Esophagus squamous epithelium (tissue), 5 donors: ENCODE measurements at places on chromosomes 13 and 19.

DNA sequence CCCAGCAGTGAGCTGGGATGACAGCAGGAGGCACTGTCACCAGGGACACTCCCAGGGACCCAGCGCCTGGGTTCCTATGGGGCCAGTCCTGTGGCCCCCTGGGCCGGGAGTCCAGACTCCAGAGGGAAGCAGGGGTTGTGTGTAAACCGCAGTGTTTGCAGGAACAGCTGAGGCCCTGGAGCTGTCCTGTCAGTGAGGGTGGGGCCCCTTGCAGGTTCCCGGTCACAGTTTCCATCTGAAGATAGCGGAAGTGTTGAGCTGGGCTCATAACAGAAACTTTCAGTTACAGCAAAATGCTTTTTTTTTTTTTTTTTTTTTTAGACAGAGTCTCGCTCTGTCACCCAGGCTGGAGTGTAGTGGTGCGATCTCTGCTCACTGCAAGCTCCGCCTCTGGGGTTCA lies 17.7 kb upstream of the CSNK1G2 start:
- no peak for DNase-seq

DNA sequence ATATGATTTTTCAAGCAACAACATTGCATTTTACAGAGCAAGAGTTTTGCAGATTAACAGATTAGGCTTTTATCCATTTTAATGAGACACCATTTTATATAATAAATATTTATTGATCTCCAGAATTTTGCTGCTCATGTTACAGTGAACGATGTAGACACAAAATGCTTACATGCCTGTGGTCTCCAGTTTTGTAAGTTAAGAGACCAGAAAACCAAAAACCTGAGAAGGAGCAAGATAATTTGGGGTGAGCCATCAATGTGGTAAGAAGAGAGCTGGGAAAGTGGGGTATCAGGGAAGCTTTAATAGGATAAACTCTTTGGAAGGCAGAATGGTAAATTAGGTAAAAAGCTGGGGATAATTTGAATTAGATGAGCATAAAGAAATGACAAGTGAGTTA lies 2100.5 kb upstream of the PCDH20 start:
- DNase-seq: no peak

GRCh38 chr13:82294226-82294625 lies 1588.0 kb downstream of the SLITRK1 start:
- DNase-seq: no peak

DNA sequence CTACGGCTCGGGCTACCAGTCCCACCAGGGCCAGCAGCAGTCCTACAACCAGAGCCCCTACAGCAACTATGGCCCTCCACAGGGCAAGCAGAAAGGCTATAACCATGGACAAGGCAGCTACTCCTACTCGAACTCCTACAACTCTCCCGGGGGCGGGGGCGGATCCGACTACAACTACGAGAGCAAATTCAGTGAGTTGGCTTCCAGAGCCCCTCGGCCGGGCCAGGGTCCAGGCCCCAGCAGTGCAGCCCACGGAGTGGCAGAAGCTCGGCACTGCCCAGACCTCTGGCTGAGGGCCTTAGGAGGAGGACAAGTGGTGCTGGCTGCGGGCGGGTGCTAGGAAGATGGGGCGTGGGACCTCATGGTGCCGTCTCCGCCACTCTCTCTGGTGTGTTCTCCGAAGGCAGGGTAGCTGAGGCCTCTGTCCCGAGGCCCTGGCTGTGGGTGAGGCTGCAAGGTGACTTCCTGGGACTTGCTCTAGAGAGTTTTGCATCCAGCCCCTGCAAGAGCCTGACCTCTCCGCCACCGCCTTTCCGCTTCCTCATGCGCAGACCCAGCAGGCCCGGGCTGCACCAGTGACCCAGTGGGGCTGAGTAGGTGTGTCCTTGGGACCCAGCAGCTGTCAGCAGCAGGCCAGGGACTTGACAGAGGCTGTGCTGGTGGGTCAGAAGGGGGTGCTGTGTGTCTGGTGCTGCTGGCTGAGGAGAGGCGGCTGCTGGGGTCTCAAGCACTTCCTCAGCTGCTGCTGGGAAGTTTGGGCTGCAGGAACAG lies 13.5 kb upstream of the QTRT1 start:
- no peak for DNase-seq

DNA sequence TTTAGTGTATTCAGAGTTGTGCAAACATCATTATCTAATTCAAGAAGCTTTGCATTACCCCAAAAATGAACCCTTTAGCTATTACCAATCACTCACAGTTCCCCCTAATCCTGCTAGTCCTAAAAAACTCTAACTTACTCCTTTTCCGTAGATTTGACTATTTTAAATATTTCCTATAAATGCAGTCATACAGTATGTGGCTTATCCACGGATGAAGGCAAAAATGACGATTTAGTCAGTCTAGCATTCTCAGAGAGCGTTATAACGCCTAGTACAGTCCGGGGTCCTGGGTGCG lies 587 bp upstream of the ZNF383 start:
- DNase-seq: no peak

- no peak for DNase-seq
Observed at GRCh38 chr13:69213396-69213795, 894.2 kb upstream of the ATXN8OS start.

GRCh38 chr19:48627201-48627864 lies 8.0 kb downstream of the SPHK2 start:
- no peak for DNase-seq

DNA sequence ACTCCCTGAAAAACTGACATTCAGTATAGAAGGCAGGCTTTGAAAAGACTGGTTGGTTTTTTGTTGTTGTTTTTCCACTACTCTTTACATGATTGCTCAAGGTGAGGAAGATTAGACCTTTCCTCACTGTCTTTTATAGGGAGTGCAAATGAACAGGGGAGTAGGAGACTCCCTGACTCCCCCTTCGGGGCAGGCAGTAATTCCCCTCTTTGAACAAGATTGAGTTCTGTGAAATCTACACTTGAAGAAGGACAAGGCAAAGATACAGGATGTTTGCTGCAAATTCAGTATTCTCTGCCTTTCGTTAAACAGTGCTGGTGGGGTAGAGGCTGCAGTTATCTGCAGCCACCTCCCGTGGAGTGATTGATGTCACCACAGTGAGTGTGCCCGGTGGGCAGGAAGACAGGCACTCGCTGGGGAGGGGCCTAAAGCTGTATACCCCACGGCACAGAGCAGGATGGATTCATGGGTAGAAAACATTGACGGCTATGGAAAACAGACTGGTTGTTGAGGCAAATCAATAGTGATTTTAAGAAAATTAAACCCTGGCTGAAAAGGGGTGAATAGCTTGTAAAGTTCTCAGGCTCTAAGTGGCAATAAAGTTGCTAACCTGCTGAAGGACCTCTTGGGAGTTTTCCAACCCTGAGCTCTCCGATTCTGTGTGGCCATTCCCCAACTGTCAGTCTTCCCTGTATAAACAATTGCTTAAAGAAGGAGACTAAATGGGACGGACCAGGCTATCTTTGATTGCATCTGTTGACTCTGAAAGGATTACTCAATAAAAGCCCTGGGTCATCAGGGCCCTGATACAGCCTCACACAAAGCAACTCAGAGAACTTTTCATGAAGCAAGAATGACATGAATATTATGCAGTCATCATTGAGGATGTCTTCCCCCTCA lies 308.3 kb downstream of the TBC1D4 start:
- DNase-seq: no peak

DNA sequence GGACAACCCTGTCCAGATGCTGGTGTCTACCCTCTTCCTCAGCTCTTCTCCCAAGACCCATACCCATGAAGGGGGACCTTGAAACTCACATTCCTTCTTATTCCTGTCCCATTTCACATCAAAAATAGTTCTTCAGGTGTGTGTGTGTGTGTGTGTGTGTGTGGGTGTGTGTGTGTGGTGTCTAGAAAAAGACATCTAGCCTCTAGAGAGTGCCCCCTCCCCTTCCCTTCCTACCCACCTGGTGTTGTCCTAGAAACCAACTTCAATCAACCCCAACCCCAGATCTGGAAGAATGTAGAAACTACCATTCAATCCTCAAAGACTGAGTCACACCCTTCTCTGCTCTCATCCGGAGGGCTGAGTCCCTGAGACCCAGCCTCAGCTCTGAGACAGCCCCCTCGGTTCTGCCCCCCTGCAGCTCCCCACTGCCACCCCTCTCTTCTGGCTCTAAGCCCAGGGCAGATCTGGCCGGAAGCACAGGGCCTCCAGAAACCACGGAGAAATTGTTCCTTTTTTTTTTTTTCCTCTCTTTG lies 3.5 kb downstream of the KCNN4 start:
- DNase-seq: no peak

- no peak for DNase-seq
Observed at GRCh38 chr13:36673352-36673751, 468 bp upstream of the SERTM1 start.

GRCh38 chr19:16561382-16561781 lies 10.8 kb downstream of the SLC35E1 start:
- DNase-seq: no peak

DNA sequence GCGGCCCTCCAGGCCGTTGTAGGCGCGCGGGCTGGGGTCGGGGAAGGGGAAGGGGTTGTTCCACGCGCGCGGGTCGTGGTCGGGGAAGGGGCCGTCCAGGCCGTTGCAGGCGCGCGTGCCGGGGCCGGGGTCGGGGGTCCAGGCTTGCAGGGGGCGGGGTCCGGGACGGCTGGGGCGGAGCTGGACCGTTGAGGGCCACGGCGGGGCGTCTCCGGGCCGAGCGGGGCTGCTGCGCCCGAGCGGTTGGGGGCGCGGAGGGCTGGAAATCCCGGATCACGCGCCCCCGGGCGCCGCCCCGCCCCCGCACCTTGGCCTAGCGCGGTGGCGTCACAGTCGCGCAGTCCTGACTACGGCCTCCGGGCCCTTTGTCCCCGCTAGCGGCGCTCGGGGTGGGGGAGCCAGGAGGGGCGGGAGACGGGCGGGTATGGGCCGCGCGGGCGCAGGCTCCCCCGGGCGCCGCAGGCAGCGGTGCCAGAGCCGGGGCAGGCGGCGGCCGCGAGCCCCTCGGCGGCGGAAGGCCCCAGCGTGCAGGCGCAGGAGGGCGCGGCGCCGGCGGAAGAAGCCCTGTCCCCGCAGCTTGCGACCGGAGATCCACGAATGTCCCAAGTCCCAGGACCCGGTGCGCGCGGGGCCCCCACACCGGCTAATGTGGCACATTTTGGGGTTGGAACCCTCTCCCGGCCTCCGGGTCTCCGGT lies 665 bp downstream of the GPX4 start:
- DNase-seq: no peak

DNA sequence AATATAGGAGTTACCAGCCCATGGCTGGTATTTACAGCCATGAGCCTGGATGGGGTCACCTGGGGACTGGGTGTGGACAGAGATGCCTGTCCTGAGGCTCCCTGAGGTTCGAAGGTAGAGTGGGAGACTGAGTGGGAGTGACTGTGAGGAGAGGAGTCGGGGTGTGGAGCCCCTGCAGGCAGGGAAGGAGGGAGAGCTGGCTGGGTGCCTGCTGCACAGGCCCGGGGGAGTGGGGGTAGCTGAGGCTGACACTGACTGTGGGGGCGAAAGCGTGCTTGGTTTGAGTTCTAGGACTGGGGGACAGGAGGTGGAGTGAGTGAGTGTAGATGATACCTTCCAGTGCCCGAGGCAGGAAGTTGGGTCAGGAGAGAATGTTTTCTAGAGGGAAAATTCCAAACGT lies 7.1 kb downstream of the RAB11B start:
- DNase-seq: no peak

- DNase-seq: no peak
Observed at GRCh38 chr13:54744747-54745146, 1716.1 kb downstream of the OLFM4 start.

- DNase-seq: no peak
Observed at GRCh38 chr19:39410831-39411080, 1.7 kb upstream of the PLEKHG2 start.

GRCh38 chr19:55398200-55398925 lies 9.2 kb downstream of the UBE2S start:
- no peak for DNase-seq

- DNase-seq: no peak
Observed at GRCh38 chr19:9189535-9189934, 10.8 kb downstream of the OR7D2 start.

DNA sequence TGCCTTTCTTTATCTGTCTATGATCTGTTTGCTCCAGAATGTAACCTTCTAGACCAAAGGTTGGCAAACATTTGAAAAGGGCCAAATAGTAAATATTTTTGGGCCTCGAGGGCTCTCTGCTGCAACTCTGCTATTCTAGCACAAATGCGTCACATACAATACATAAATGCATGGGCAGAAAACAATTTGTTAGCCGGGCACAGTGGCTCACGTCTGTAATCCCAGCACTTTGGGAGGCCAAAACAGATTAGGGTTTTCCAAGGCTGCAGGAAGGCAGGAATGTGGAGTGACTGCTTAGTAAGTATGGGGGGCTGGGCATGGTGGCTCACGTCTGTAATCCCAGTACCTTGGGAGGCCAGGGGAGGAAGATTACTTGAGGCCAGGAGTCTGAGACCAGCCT lies 21.9 kb upstream of the EVI5L start:
- no peak for DNase-seq

DNA sequence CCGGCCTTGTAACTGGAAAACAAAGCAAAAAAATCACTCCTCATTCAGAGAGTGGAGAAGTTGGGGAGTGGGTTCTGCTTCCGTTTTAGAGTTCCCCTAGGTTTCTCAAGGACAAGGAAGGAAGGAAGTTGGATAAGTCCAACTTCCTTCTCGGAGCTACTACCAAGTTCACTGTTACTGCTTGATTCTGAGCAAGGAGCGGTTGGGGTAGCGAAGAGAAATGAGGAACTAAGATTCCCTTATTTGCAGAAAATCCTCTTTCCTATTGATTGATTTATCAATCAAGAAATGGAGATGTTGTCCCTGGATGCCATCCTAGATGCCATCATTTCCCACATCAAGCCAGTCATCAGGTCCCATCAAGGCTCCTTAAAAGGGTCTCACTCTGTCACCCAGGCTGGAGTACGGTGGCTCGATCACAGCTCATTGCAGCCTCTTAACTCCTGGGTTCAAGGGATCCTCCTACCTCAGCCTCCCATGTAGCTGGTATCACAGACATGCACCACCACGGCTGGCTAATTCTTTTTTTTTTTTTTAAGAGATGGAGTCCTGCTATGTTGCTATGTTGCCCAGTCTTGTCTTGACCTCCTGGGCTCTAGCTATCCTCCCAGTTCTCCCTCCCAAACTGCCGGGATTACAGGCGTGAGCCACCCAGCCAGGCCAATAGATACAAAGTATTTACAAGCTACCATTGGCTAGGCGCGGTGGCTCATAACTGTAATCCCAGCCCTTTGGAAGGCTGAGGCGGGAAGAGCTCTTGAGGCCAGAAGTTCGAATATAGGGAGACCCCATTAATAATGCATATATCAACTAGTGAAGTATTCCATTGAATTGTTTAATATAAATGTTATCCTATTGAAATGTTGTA lies 809 bp upstream of the B9D2 start:
- no peak for DNase-seq

GRCh38 chr13:49240017-49240416 lies 7.7 kb upstream of the CDADC1 start:
- DNase-seq: no peak

- no peak for DNase-seq
Observed at GRCh38 chr13:46296115-46296822, 84.5 kb downstream of the LRRC63 start.

GRCh38 chr13:100298116-100298681 lies 209.3 kb downstream of the PCCA start:
- no peak for DNase-seq

DNA sequence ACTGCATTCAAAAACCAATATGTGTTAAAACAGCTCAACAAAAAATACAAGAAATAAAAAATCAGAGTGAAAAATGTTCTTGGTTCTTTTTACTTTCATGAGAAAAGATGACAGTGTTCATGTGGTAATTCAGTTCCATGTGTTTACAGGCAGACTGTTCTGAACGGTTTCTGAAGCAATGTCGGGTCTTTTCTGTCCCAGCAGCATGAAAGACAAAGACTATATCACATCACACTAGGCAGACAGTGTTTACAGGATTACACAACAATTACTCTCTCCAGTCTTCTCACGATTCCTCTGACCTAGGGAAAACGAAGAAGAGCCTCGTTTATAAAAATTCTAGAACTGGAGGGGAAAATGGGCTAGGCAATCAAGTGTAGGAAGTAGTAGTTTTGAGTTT lies 83.4 kb downstream of the UBL3 start:
- no peak for DNase-seq
